ENCODE measurements at places on chromosomes 7 and 10. TPM values are rescaled to one million over a fixed set of nuclear protein-coding genes. Genes with fewer than 3 reads are reported as not detected.

MRC1 gene
- total RNA-seq, result 0.18 TPM

TFEC gene
- total RNA-seq, result not detected

GIMAP4 gene
- 0.42 TPM for total RNA-seq

CYP3A4 gene
- 0.07 TPM for total RNA-seq

PAXIP1 gene
- total RNA-seq, result 28.4 TPM

SLC26A3 gene
- total RNA-seq, result 0.86 TPM

GPNMB gene
- 0.20 TPM for total RNA-seq

CYP2C19 gene
- not detected for total RNA-seq

TRIM50 gene
- total RNA-seq, result 0.11 TPM

Data from K562 (cell line).